Cortex of kidney (tissue), 1 donor: ENCODE measurements at places on chromosomes 2 and 18.

- DNase-seq: no peak
Observed at GRCh38 chr2:30216157-30216556, 15.2 kb upstream of the LBH start.

- DNase-seq: no peak
Observed at GRCh38 chr2:241068942-241069810, 32.9 kb downstream of the MTERF4 start.

- no peak for DNase-seq
Observed at GRCh38 chr18:26511339-26512071, 36.8 kb downstream of the KCTD1 start.

DNA sequence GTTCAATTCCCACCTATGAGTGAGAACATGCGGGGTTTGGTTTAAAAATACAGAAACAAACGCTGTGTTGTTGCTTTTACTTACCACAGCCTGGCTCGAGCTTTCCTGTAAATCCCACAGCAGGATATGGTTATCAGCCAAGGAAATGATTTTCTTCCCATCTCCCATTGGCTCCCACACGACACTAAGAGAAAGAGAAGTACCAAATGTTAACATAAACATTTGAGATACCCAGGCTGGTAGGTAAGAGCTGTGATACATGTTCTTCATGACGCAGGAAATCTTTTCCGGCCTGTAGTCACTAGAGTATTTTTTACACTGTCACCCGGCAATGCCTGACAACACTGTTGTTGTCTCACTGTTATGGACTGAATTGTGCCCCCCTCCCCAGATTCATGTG is 163.6 kb downstream of the EIPR1 start:
- no peak for DNase-seq

GRCh38 chr2:73896362-73897239 is 3.8 kb downstream of the ACTG2 start:
- DNase-seq: no peak

DNA sequence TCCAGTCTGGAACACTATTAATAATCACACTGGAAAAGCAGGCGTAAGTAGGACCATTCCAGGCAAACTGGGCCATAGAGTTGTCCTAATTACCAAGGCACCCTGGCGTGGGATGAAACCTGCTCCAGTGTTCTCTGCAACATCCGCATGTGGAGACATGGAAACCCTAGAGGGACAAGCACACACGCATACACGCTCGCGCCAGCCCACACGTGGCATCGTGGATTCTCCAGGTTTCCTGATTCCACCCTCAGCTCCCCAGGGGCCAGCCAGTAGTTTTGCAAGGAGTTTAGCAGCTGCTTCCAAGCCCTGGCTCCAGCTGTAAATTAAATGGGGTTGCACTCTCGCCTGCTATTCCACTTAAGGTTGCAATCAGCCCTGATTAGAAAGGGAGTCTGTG is 127.7 kb downstream of the DYSF start:
- no peak for DNase-seq
